ENCODE measurements at places on chromosomes 2 and 18.

DNA sequence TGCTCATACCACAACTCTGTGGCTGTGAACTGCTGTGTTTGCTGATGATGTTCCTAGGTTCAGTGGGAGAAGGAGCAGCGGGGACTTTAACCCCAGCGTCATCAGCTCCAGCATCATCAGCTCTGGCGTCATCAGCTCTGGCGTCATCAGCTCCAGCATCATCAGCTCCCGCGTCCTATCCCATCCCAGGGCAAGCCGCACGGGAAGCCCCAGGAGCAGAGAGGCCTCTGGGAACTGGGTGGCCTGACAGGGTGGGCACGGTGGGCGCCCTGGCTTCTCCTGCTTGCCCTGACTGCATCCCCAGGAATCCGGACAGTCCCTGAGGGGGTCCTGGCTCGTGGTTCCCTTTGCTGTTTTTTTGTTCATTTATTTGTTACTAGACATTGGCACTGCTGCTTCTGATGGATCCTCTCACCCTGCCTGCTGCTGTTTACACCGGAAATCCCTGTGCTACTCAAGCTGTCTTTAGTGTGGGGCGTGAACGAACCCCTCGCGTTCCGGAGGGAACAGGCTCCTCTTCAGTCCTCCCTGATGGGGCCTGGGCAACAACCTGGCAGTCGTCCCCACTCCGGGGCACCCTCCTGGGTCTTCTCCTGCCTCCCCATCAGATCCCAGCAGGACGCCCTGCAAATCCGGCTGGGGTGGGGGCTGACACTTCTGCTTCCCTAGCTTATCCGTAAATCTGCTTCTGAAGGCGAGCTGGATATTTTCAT, 67.1 kb upstream of the PXDN start:
- DNase-seq = no peak

- no peak for DNase-seq
These were observed 111.2 kb downstream of the PRPF40A start for GRCh38 chr2:152606081-152606480.

GRCh38 chr2:167424221-167424620, 535.9 kb downstream of the XIRP2 start:
- no peak for DNase-seq

- DNase-seq = no peak
These were observed 15.8 kb upstream of the FEZ2 start for GRCh38 chr2:36613801-36614200.

GRCh38 chr2:72759755-72760154, 66.1 kb downstream of the EXOC6B start:
- DNase-seq = no peak

DNA sequence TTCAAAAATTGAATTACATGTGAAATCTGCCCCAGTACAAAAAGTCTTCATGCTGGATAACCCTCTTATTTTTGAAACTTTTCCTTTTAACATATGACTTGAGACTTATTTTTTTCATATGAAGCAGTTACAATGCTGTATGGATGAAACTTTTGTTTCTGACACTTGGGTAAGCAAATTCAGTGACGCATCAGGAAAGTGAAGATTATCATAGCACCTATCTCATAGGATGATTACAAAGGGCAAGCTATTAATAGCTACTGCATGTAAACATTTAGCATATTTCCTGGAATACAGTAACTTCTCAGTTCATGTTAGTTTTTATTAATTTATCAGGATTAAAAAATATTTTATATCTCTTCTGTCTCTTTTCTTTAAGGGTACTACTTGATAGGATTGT, 1109.2 kb downstream of the LRP1B start:
- no peak for DNase-seq

Data from SHP77 (cell line).